ENCODE measurements at places on chromosomes 3 and 15.

DNA sequence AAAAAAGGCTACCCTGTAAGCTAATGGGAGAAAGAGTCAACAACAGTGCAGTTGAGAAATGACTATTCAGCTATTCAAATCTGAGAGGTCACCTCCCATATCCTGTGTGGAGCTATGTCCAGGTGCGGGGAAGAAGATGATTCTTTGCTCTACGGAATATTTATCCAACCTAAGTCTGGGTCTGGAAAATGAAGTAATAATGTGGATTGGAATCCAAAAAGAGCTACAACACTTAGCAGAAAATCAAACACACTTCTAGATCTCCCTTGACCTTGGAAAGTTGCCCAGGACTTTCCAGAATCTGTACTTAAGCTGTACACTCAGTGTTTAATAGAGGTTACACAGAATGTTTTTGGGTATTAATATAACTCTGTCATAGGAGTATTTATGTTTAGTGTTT is 251.9 kb downstream of the NAALADL2 start:
- DNase-seq, result no peak

GRCh38 chr15:77162872-77163633 is 92.1 kb upstream of the TSPAN3 start:
- DNase-seq, result no peak

DNA sequence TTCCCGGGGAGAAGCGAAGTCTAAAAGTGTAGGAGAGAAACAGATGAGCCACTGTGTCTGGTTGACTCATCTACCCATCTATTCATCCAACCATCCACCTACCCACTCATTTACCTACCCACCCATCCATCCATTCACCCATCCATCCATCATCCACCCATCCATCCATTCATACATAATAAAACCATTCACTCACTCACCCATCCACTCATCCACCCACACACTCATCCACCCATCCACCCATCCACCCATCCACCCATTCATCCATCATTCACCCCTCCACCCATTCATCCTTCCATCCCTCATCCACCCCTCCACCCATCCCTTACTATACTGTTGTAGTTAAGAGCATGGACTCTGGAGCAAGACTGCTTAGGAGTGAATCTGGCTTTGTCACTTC is 136.4 kb upstream of the ATP2B2 start:
- no peak for DNase-seq

GRCh38 chr3:50157827-50158529 is 2.9 kb downstream of the SEMA3F start:
- DNase-seq, result no peak

- no peak for DNase-seq
Observed at GRCh38 chr15:92681141-92681631, 25.6 kb upstream of the FAM174B start.

DNA sequence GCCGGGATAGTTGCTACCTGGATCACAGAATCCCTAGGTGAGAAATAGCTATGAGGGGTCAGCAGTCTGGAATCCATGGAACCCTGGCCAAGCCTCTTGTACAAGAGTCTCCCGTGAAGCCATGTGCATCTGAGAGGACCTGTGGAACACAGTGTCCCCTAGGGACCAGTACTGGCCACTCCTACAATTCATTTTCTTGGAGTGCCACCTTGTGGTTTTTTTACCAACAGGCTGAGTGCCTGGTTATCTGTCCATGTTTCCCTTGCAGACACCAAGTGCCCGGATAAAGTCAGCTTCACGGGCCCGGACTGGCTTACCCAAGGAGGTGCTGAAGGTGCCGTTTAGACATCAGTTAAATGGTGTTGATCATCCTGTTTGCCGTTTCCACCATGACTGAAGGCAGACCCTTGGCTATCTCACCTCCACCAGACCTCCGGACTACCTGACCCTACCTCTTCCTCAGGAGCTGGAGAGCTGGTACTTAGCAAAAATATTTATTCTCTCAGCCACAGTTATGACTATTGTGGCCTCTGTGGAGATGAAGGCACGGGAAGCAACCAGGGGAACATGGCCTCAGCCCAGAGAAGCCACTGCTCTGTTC is 93.9 kb downstream of the RBPMS2 start:
- DNase-seq, result no peak

- no peak for DNase-seq
Observed at GRCh38 chr3:27729325-27729724, 7.2 kb upstream of the EOMES start.

DNA sequence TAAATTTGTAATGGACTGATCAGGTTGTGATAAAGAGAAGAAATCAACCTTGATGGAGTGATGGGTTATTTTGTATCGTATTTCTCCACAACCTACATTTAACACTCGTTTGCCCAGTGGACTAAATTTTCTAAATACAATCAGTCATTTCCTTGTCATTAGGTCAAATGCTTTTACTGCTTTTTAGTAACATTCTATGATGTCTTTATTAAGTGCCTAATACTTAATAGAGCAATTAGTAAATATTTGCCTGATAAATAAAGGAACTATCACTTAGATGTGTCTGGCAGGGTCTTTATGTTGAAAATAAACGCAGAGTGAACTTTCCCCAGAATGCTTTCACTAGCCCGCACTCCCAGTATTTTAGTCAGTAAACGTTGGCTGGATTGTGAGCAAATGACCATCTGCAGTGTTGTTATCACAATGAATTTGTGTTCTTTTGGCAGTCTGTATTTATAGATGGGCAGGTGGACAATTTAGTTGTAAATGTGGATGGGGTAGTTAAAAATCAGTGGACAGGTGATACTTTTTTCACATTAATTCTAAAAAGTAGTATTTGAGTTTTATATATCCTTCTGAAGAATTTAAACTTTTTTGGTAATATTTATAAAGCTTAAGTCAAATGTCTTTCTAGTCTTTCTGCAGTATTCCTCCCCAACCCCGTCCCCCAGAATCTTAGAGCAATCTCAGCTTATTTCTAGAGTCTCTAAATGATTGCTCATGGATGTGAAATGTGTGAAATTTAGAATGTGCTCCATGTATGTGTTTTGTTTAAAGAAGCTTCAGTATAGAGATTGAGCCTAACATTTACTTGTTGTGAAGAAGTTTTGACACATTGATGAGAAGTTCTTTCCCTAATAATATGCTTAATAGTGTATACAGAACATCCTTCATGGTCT is 4.9 kb downstream of the USP3 start:
- DNase-seq, result no peak

Measured in activated CD4-positive, alpha-beta T cell treated with anti-CD3 and anti-CD28 coated beads for 1 hour (primary cell).